ENCODE measurements at places on chromosomes 7 and 10.
A peak's percentile ranks its signal among the peaks of the same experiment; 100 is the strongest.

- no peak for DNase-seq
Measured at GRCh38 chr7:134985894-134986362, 380 bp upstream of the AGBL3 start.

DNA sequence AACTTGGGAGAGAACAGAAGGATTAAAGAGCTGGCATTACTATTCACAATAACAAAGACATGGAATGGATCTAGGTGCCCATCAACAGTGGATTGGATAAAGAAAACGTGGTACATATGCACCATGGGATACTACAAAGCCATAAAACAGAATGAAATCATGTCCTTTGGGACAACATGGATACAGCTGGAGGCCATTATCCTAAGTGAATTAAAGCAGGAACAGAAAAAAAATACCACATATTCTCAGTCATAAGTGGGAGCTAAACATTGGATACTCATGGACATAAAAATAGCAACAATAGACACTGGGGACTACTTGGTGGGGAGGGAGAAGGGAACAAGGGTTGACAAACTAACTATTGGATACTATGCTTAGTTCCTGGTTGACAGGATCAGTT lies 133.2 kb upstream of the ITGB1 start:
- no peak for DNase-seq

GRCh38 chr10:5951167-5951711 lies 26.1 kb downstream of the IL15RA start:
- DNase-seq = peak; percentile 60

- no peak for DNase-seq
Measured at GRCh38 chr7:98097042-98097645, 9.5 kb upstream of the LMTK2 start.

- no peak for DNase-seq
Measured at GRCh38 chr10:98349508-98349922, 65.5 kb downstream of the PYROXD2 start.

GRCh38 chr10:97747573-97747972 lies 10.6 kb downstream of the ZFYVE27 start:
- DNase-seq = no peak
